ENCODE measurements at places on chromosomes 2 and 18.

- DNase-seq, result peak; percentile 35
Measured at GRCh38 chr2:143558665-143559064, 429.4 kb downstream of the ARHGAP15 start.

DNA sequence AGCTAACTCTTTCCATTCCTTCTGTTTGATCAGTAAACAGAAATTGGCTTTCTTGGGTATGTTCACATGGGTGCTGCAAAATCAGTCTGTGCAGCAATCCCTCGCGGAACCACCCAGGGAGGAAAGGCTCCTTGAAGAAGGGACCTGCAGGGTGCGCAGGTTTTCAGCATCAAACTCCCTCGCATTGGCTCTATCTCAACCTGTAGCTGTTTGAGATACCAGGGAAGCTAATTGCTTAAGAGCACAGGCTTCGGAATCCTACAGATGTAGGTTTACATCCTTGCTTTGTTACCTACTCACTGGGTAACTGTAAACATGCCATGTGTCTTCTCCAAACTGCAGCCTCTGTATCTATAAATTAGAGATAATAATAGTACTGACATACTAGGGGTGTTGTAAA is 43.2 kb downstream of the LAMA3 start:
- no peak for DNase-seq

DNA sequence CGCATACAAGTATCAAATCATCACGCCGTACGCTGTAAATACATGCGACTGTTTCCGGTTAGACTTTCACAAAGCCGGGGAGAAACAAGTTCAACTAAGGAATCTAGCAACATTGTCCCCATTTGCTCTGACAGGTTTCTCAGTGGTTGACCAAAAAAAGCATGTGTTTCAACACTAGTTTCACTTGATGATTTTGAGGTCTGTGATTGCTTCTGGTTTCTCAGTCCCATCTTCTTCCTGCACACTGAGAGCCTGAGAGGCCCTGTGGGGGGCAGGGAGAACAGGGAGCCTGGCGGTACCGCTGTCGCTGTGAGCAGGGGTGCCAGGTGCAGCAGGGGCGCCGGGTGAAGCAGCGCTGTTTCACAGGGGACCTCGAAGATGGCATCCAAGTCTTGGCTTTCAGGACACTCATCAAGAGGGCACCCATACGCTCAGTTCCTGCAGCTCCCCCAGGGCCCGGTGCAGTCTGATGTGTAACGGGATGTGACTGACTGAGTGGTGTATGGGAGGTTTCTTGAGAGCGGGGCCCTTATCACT is 270.9 kb downstream of the TWIST2 start:
- DNase-seq, result no peak

DNA sequence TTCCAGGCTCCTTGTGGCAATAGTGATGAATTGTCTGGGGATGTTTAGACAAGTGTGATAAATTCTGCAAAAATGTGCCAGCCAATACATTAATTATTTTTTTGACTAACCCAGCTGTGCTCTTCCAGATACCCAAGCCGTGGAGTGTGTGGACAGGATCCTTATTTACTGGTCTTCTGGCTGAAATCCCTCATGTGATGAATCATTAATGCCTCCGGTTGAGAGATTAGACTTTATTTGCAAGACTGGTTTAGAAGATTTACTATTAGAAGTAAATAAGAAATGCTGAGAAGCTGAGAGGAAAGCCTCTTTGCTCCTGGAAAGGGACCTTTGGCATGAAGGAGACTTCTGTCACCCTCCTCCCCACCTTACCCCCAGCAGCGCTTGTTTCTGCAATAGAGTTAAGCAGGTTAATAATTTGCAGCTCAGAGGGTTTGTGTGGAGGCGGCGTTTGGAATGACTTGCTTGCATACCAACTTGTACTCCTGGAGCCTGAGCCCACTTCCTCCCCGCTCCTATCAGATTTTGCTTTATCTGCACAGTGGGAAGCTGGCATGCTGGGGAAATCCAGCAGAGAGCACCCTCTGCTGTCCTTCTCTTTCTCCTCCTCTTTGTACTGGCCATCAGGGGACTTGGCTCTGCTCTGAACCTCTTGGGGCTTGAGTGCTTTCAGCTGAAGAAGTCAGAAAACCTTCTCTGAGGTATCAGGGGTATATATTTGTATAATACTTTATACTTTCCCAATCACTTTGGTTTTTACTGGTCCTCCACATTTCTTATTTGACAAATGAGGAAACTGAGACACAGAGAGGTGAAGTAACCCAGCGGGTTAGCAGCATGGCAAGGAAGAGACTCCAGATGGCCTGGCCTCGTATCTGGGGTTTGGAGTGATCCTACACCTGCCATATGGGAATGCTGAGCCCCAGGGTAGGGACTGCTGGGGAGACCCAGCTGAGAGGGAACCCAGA is 16.3 kb downstream of the SLC3A1 start:
- peak; percentile 44 for DNase-seq

DNA sequence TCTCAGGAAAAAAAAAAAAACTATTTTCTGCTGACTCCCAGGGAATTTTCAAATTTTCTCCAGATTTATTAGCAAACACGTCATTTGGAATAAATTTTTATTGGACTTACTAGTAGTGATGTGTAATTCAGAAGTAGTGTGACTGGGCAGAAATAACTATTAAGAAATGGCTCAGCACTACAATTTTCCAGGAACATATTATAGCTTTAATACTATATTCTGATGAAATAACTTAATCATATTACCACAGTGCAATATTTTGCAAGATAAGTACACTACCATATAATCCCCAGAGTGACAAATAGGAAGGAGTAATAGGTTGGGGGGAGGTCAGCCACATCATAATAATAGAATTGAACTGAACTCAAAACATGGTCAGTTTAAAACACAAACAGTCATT is 19.7 kb upstream of the TNFAIP6 start:
- DNase-seq, result peak; percentile 79

DNA sequence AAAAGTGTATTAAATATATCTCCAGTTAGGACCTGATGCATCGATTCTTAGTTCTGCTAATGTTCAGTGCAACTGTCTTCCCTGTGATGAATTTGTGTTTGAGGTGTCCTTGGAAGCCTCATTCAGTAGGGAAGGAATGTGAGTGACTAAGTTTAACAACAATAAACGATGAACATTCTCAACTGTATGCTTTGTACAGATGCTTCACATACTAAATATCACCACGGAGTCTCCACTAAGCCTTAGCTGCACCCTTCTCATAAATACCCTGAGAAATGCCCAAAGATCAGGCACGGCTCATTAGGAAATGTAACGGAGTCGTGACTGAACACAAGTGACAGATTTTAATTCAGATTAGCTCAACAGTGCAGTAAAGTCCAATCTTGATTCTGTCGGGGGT is 24.4 kb upstream of the AGFG1 start:
- no peak for DNase-seq

DNA sequence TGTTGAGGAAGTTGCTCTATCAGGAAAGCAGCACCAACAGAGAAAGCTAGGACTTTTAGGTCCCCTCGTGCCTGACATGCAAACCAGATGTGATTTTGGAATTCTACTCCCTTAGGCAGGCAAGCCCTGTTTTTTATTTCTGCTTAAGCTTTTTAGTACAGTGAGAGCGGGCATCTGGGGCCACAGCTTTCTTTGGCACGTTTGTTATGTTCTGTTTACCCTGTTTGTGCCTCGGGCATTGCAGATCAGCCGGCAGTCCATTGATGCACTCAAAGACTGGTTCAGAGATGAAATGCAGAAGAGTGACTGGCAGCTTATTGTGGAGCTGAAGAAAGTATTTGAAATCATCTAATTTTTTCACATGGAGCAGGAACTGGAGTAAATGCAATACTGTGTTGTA is 61.9 kb downstream of the EIF5B start:
- DNase-seq, result peak; percentile 39

DNA sequence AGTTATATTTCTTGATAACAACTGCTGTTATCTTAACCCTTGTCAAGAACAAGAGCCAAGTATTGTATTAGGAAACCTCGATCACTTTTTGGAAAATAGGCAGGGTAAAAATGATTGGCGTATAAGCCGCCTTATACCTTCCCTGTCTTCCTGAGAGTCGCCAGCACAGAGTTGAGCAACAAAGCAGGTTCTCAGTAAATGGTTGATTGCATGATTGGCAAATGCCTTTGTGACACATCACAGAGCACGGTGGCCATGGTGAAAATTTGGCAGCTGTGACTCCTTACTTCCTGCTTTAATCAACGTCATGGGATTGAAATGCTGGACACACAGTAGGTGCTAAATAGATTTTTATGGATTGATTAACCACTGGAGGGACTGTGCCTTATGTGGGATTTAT is 3.9 kb upstream of the KLHL29 start:
- DNase-seq, result peak; percentile 72

GRCh38 chr2:37068686-37069085 is 15.5 kb downstream of the HEATR5B start:
- no peak for DNase-seq

- no peak for DNase-seq
Measured at GRCh38 chr2:161956738-161957137, 117.3 kb downstream of the DPP4 start.

DNA sequence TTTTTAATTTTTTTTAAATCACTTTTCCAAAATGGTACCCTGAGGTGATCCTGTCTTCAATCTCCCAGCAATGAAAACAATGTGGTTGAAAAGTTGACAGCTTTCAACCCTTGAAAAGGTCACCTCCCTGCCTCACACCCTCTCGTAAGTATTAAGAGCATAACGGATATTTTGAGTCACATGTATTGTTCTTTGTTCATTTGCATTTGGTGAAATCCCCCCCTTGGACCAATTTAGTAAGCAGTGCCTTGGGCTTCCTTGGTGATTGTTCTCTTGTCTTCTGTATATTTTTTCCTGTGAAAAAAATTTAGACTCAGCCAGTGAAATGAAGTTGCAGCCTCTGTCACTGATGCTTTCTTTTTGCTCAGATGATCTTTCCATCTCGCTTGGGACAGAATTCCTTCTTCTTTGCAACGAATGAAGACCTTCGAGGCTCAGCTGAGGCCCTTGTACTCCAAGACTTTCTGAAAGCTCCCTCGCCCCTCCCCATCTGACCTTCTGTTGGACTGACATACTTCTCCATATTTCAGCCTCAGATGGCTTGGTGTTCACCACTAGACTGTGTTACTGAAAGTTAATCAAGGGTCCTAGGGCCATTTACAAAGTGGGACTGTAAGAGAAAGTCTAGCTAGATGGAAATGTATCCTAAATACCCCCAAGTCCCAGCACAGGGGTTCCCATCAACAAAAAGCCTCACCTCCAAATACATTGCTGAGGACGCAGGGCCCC is 158.4 kb downstream of the BCL2 start:
- no peak for DNase-seq

DNA sequence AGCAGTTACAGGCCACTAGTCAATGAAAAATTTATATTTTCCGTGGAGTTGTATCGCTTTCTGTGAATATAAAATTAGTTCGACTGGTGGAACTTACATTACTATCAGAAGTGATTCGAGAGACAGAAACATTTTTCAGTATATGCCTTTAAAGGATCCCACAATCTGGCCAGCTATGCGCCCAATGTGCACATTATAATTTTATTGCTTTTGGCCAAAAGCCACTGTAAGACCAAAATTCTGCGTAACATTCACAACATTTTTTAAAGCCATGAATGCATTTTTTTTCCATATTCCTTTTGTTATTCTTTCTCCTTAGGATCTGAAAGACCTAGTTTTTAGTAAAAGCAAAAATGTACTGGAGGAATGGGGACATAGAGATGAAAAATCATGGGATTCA is 131.0 kb upstream of the CHAC2 start:
- no peak for DNase-seq

DNA sequence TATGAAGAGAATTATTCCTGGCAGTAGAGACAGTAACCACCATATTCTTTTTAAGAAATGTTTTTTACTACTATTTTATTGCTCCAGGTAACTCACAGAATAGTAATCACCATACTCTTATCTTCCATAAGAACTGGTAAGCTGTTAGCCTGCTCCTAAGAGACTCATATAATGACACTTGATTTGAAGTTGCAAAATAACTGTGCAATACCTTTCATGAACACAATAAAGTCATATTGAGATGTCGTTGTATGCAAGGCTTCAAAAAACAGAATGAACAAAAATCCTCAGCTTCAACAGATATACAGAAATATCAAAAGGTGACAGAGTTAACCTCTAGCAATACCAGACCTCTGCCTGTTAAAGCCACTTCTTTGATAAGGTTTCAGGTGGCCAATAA is 360.1 kb downstream of the NBAS start:
- DNase-seq, result no peak

GRCh38 chr2:173667014-173667413 is 298.2 kb downstream of the SP3 start:
- no peak for DNase-seq

DNA sequence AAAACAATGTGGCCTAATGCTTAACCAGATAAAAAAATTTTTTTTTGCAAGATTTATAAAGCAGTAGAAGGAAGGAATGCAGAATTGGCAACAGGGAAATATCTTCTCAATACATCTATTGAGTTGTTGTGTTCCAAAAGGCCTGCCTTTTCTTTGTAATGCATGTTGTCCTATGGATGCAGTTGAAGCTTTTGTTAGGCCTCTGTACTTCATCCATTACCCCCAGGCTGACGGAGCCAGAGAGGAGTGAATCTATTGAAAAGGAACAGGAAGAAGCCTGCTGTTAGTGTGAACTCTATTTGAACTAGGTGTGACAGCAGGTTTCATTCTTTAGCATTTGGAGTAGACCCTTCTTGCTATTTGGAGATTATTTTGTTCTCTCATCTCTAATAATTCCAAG is 56.5 kb downstream of the MTX2 start:
- DNase-seq, result no peak

DNA sequence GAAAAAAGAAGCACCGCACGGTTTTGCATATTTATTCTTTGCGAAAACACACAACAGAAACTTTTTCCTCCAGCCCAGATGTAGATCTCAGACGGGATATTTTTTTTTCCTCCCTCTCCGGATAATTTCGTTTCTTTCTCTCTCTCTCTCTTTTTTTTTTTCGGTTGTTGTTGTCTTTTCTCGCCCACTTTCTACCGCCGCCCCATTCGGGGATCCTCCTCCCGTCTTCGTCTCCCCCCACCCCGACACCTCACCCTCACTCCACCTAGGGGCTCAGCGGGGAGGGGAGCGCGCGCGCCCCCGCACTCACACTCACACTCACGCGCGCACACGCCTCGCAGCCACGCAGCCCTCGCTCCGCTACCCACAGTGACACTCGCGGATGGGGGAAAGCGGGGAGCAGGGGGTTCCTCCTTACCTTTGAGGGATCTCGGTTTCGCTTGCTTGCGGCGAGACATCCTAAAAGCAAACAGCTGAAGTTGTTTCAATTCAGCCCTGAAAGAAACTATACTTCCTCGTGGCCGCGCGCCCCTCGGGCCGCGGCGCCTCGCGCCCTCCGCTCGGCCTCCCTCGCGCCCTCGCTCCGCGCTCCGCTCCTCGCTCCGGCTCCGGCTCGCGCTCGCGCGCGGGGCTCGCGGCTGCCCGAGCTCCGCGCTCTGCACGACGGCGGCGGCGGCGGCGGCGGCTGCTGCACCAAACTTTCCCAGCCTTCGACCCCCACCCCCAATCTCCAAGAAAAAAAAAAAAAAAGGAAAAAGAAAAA is 1.3 kb downstream of the ZNF521 start:
- no peak for DNase-seq

GRCh38 chr18:38961880-38962279 is 1396.3 kb upstream of the CELF4 start:
- no peak for DNase-seq
